ENCODE measurements at places on chromosomes 7 and 10. TPM values are rescaled to one million over a fixed set of nuclear protein-coding genes. Genes with fewer than 3 reads are reported as not detected.

The ACADSB gene
- total RNA-seq, result 6.5 TPM

The PVRIG gene
- total RNA-seq, result not detected

- DNase-seq, result no peak
Measured at GRCh38 chr10:12501324-12501723, 152.0 kb downstream of the CAMK1D start.

DNA sequence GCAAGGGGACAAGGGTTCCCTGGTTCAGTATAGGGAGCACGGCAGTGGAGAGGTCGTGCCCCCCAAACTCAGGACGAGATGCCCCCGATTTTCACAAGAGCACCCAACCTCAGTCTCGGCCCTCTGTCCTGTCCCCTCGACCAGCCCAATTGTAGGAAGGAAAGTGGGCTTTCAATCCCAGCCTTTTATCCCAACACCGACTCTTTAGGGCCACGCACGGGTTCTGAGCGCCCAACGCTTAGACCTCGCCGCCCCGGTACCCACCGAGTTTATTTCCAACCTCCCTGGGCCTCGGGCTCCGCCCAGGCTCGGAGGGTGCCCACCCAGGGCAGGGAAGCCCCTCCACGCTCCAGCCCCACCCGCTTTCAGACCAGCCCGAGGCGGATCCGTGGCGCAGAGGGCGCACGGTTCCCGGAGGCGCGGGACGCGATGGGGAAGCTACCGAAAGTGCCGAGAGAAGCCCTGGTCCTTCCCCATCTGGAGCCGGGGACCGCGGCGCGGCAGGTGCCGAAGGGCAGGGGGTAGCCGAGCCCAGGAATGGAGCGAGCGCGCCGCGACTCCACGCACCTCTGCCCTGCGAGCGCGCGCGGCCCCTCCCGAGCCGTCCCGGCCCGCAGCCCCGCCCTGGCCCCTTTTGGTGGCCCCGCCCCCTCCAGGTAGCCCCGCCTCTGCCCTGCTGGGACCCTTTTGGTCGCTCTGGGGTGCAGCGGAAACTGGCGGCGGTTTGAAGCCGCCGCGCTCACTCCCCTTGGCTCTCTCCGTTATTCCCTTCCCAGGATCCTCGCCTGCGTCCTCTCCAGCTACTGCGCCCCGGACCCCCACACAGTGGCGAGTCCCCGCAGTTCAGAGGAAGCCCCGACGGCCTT lies 20.4 kb downstream of the GRID2IP start:
- DNase-seq, result peak; percentile 43

- DNase-seq, result no peak
Measured at GRCh38 chr10:114239117-114239993, at the start of gene VWA2. Gene VWA2, plus strand, starts transcription at chr10:114239254. Its CDS starts 9,460 bp downstream, at chr10:114248714.

DNA sequence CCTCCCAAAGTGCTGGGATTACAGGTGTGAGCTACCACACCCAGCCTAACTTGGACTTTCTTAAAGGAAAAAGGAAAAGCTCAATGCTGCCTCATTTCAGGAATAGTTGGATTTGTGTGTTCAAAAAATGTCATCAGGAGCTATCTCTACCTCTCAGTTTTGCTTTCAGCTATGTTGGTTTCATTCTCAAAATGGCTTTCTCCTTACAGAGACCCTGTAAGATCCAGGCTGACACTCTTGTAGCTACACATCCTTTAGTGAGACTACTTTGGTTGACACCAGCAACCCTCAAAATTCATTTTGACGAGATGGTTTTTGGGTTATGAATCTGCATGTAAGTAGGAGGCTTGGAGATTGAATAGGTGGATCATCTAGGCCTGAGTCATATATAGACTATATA lies 269.7 kb upstream of the SORCS1 start:
- DNase-seq, result no peak

DNA sequence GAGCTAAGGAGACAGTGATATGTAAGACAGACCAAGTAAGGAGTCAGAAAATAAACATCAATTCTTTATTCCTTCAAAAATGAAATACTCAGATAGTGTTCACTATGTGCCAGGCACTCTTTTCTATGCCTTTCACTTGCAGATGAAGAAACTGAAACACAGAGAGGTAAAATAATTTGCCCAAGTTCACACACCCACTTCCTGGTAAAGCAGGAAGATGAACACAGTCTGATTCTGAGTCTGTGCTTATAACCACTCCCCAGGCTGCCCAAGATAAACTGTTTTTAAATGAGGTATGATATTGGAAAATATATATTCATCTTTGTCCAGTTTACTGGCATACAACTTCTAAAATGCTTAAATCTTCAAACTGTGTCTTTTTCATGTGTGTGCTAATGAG lies 294.4 kb upstream of the NPVF start:
- DNase-seq, result no peak

DNA sequence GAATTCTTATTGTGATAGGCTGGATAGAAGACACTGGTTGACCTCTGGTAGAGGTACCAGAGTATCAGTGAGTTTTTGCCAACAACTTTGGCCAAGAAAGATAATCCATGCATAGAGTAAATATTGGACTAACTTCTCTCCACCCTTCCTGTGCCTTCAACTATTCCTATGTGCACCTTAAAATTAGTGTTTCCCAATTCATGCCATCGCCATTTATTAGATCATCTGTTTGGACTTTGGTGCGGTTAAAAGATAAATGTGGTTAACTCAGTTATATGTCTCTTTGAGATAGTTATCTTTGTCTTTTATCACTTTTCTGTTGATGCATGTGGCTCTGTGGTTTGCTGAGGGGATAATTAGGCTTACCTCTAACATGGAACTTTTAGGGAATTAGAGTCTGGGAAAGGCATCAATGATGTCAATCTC lies 4.6 kb downstream of the PAPSS2 start:
- no peak for DNase-seq

DNA sequence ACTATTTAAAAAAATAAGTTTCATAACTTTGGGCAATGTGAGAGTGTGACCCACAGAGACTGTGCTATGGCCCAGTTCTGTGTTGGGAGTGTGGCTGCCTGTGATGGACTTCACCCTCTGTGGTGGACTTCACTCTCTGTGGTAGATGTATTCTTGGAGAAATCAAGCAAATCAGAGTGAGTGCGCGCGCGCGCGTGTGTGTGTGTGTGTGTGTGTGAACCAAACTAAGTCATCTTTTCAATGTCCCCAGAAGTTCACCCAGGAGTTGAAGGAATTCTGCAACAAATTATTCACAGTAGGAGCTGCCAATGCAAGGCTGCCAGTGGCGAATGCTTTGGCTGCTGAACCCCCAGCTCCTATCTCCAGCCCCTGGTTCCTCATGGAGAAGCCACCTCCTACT lies 184.5 kb downstream of the ADAM12 start:
- DNase-seq, result no peak

DNA sequence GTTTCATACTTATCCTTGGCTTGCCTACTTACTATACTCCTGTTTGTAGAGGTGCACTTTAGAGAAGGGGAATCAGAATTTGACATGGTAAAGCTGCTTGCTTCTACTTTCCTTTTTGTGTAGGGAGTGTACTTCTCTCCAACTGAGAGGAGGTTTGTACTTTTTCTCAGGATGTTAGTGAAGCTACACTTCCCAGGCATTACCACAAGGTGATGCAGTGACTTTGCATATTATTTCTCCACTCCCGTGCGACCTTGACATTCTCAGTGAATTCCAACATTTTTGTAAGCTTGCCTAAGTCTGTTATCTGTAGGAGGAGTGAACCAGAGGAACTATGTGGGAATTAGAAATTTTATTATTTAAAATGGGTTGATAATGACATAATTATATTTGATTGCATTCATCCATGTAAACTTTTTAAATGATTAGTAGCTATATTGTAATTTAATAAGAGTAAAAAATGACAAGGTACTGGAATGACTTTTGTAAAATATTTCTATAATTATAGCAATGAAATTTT lies 5.2 kb downstream of the TAX1BP1 start:
- peak; percentile 47 for DNase-seq

- peak; percentile 56 for DNase-seq
Measured at GRCh38 chr10:63256009-63256773, 123.1 kb downstream of the NRBF2 start.

DNA sequence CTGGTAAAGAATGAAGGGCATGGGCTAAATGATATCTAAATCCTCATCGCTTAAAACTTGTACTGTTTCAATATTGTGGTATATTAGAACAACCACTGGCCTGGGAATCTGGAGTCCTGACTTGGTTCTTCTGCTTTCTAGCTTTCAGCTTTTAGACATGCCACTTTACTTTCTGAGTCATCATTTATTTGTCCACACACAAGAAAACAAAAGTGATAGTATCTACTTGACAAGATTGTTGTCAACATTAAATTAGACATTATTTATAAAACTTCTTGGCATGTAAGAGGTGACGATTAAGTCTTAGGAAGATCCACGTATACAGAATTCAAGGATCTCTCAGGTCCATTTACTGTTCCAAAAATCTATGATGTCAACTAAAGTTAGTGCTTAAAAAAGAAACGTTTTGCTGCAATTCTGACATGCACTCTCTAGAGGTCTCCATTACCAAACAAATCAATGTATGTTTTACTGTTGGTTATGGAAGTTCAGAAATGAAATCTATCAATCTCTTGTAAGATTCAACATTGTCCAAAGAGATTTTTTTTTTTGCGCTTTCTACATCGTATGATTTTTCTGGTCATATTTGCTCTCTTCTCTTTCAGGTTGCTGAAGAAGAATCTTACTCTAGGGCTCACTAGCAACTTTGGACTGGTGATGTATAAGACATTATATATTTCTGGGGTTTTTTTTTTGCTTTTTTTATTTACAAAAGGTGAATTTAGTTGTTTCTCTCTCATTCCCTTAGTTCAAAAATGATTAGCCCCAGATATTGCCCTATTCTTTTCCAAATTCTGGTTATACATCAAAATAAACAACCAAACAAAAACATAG lies 53.6 kb upstream of the DYNC1I1 start:
- peak; percentile 42 for DNase-seq

DNA sequence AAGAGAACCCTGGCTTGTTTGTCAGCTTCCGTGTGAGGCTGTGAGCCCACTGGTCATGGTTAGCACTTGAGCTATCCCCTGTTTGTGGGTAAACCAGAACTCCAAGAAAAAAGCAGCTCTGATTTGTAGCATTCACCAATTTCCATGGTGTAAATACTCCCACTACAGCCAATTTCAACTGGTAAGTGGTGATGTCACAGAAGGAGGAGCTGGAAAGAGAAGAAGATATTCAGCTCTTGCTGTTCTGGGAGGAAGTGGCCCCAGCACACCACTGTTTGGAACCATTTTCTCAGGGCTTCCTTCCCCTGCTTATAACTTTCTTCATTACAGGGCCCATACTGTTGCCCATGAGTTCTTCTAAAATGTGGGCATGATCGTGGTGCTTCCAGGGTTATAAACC lies 500.1 kb upstream of the ZMIZ1 start:
- DNase-seq, result no peak

DNA sequence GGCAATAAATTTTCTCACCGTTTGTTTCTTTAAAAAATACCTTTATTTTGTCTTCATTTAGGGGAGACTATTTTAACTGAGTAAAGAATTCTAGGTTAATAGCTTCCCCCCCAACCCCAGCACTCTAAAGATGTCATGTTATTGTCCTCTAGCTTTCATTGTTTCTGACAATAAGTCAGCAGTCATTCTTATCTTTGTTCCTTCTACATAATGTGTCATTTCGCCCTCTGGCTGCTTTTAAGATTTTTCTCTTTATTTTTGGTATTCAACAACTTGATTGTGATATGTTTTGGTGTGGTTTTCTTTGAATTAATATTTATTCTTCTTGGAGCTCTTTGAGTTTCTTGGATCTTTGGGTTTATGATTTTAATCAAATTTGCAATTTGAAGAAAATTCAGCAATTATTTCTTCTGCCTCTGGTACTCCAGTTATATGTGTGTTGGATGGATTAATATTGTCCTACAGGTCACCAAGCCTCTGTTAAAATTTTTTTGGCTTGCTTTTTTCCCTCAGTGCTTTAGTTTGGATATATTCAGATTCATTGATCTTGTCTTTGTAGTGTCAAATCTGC lies 64.6 kb upstream of the ELN start:
- no peak for DNase-seq

The GRM3 gene
- not detected for total RNA-seq

DNA sequence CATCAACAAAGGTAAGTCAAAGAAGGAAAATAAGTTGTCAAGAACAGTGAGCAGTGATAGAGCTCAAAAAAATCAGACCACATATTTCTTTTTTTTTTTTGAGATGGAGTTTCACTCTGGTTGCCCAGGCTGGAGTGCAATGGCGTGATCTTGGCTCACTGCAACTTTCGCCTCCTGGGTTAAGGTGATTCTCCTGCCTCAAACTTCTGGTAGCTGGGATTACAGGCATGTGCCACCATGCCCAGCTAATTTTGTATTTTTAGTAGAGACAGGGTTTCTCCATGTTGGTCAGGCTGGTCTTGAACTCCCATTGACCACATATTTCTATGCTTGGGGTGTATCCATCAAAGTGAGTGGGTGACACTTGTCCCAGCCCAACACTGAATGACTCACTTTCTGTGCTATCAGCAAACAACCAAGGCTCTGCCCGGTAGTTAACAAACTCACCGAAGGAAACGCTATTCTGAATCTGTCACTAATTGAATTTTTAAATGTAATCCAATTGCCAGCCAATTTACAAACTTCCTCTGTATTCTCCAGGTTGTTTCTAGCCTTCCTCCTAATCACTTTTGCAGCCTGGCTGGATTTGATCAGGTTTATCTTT lies 19.6 kb upstream of the SMNDC1 start:
- DNase-seq, result no peak

DNA sequence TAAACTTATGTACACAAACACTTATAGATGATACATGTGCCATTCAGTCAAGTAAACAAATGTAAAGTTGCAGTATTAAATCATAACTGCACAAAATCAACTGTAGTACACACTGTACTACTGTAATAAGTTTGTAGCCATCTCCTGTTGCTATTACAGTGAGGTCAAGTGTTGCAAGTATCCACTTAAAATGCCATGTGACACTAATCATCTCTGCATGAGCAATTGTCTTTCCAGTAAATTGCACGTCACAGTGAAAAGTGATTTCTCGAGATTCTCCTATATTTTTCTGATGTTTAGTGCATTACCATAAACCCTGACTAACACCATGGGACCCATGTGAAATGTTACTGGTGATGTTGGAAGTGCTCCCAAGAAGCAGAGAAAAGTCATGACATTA lies 293.3 kb upstream of the SP4 start:
- DNase-seq, result no peak

GRCh38 chr10:4241724-4242345 lies 456.8 kb upstream of the KLF6 start:
- DNase-seq, result no peak

The ELFN1 gene
- total RNA-seq, result 7.6 TPM

DNA sequence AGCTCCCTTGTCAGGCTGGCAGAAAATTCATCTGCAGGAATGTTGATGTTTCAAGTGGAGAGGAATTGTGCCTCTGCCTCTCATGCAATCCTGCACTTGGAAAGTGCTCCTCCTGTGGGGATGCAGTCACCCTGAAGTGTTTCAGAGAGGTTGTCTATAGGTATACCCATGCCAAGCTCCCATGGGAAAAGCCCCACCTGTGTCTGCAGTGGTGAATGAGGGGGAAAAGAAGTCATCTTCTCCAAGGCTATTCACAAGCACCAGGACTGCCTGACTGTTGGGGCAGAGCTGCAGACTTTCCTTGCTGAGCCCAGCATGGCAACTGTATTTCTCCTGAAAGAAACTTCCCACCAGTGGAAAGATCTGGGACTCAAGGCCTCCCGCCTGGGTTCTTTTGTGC lies 35.5 kb downstream of the GPR22 start:
- no peak for DNase-seq

Measured in G401 (cell line).